ENCODE measurements at places on chromosomes 5 and 9.

- no peak for DNase-seq
These were observed 47.3 kb downstream of the LURAP1L start for GRCh38 chr9:12822111-12822510.

DNA sequence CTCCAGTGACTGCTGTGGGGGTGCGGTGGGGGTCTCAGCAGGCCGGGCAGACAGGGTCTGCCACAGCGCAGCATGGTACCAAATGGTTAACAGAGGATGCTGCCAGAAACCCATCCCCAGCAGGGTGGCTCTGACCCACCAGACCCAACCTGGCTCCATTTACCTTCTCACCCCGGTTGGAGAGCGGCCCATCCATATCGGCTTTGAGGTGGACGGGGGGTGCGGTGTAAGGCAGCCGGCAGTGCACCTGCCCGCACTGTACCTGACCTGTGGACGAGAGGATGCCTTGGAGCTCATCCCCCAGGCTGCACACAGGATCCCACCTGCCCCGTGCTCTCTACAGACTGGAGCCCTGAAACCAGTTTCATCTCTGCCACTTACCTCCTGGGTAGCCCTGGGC lies 19.3 kb downstream of the LHX6 start:
- no peak for DNase-seq

GRCh38 chr9:90830977-90831376 lies 29.4 kb downstream of the SYK start:
- DNase-seq, result no peak

- DNase-seq, result peak; percentile 29
These were observed 64.0 kb downstream of the RETREG1 start for GRCh38 chr5:16552666-16553343.

DNA sequence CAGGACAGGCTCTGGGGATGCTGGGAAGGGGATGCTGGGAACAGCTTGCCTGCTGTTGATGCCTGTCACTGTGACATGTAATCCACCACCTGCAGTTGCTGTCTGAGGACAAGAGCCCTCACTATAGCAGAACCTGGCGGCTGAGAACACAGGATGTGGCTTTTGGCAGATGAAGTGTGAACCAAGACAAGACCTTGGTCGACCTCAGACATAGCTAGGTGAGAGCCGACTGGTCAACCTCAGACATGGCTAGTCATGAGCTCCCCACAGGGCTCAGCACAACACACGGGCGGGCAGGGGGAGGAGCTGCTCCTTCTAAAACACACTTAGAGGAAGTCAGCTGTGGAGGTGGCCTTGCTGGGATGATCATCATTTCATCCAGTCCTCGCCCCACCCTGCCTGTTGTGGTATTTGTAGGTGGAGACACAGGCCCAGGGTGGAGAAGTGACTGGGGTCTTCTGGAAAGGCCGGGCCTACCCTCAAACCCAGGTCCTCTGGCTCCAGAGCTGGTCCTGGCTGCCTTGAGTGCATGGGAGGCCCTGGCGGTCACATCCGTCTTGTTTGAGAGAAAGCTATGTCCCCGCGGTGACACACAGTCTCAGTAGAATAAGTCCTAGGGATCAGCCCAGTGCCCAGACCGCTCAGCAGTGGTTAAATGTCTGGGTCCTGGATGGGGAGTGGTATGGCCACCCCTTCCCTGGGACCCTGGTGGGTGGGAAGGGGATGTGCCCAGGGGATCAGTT lies 6.1 kb downstream of the SUSD3 start:
- no peak for DNase-seq

DNA sequence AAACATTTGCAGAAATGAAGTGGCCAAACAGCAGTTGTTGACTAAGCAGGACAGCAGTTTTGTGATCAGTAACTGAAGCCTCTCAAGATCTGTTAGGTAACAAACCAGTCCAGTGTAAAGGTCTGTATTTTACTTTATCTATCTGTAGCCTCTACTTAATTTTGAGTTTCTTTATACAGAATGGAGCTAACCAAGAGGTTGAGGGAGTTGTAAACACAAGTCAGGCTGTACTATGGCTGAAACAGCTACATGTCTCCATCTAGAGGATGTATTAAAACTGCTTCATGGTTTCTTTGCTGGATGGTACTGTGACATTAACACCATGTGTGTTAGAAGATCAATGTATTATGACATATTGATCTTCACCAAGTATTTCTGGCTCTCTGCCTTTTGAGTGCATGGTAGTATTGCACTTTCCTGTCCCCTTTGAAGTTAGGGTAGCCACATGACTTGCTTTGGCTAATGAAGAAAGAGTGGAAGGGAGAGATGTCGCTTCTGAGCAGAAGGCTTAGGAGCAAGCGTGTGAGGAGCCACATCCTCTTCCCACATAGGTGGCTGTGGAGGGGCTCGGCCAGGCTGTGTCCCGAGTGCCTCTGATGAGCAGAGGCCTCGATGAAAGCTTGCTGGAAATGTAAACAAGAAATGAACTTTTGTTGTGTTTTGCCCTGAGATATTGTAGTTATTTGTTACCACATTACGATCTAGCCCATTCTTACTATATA lies 105.6 kb upstream of the PCA3 start:
- DNase-seq, result no peak

GRCh38 chr5:17217493-17218352 lies at the start of gene BASP1:
Gene BASP1 (plus strand): TSS chr5:17217631. CDS start chr5:17275217, 57,586 bp downstream.
- DNase-seq, result peak; percentile 86

DNA sequence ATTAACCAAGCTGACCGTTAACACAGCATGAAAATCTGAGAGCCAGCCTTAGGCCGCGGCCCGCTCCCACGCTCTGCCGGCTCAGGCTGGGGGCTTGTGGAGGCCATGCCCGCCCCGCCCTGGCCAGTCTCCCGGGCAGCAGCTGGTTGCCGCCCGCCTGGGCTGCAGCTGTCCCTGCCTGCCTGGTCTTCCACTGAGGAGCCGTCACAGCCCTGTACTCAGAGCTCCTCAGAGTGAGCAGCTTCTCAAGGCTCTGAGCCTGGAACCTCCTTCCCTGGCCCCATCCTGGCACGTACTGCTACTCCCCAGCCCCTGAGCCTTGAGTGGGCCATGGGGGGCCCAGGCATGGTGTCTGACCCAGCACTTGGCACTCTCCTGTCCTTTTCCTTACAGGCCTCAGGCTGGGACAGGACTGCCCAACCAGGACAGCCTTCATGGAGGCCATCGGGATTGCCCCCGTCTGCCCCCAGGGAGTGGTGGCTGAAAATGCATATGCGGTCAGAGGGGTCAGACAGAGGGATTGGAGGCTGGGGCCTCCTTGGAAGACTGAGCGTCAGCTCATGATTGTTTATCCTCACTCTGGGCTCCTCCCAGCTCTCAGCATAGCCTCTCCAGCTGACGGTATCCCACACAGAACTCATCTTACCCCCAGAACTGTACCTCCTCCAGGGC lies 11.9 kb downstream of the FGFR4 start:
- peak; percentile 92 for DNase-seq

Data from retina (tissue), 1 donor.